CD4-positive, alpha-beta memory T cell (primary cell): ENCODE measurements at places on chromosomes 5 and 9. TPM values are rescaled to one million over a fixed set of nuclear protein-coding genes. Genes with fewer than 3 reads are reported as not detected.
A peak's percentile ranks its signal among the peaks of the same experiment; 100 is the strongest.

- no peak for DNase-seq
Measured at GRCh38 chr9:4490705-4491625, 697 bp downstream of the SLC1A1 start.

DNA sequence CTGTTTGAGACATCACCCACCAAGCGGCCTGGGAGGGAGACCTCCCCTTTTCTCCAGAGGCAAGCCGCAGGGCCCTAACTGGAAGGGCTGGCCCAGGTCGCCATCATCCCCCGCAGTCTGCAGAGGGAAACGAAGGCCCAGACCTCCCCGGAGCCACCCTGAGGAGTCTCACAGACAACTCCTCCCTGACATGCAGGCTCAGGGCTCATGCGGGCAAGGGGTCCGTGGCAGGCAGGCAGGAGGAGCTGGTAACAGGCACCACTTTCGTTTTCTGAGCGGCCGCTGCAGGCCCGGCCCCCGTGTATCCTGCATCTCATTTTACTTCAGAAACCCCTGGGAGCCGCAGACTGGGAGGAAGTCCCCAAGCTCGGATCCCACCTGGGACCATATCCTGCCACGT lies 192.0 kb upstream of the PPP1R26 start:
- DNase-seq = no peak

The MEIKIN gene
- total RNA-seq = 6.2 TPM

GRCh38 chr5:59128646-59129290 lies 545.9 kb downstream of the RAB3C start:
- no peak for DNase-seq

DNA sequence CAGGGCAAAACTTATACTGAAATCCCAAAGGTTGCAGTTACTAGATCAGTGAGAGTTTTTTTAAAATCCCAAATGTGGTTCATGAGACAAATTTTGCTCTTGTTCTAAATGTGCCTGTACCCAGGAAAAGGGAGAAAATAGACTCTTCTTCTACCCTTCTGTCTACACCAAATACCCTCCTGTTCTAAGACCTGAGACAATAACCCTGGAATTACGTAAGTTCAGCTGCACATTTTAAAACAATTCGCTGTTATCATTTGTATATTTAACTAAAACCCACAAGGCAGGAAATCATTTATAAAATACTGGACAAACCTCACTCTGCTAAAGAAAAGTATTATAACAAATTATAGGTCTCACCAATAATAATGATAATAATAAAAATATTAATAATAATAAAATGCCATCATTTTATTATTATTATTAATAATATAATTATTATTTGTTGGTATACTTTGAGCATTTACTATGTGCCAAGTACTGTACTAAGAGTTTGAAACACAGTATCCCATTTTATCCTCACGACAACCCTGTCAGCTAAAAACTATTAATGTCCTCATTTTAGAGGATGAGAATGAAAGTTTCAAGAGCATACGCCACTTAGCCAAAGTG lies 49.8 kb upstream of the AFAP1L1 start:
- DNase-seq = no peak

The CAMK2A gene
- not detected for total RNA-seq

The TIFAB gene
- total RNA-seq = not detected

DNA sequence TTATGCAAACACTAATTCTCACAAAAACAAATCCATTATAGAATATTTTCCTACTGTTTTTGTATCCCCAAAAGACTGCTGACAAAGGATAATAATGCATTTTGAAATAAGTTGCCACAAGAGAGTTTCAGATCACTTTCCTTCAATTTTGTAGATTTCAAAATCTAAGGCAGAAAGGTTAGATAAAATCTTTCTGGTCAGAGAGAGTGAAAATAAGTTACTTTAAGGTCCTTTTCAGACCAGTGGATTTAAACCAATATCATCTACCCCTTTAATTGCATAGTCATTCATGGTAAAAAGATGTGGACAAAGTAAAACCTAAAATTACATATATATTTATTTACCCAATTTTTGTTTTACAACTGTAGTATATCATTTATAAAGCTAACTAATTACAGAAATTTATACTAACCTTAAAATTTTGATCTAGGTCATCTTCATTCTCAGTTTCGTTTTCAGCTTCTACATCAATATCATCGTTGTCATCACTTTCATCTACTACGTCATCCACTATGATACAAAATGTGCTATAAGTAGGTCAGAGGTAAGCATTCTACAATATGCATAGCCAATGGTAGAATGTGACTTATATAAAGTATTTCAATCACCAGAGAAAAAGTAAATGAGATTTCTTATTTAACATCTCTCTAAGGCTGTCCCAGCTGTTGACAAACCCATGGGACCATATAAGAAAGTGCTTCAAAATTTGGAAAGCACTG lies 95.7 kb downstream of the AGTPBP1 start:
- DNase-seq = peak; percentile 45

DNA sequence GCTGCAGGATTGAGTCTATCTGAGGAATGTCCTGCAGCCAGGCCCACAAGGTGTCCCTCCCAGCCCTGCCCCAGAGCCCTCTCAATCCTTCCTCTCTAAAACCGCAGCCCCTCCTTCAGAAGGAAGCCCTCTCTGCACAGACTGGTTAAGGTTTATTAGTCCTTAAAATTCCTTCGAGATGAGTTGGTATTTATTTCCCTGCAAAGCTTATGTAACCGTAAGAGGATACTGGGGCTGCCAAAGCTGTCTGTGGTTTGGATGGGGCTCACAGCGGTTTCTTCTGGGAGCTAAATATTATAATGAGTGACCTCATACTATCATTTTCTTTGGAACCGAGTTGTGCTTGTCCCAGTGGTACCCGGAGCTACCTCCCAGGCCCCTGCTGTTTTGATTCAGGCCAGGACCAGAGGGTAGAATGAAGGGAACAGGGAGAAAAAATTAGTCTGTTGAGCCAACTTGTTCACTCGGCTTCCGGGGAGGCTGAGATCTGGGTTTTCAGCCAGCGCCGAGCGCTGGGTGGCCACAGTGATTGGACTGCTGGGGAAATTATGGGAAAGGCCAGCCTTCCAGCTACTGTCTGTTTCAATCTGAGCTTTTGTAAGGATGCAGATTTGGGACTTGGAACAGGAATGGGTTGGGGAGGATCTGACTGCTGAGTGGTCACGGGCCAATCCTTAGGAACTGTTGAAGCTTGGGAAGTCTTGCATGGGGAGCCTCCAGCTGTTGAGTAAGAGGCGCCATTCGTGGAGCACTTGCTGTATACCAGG lies 107.5 kb downstream of the NDFIP1 start:
- no peak for DNase-seq

The GRIA1 gene
- not detected for total RNA-seq

GRCh38 chr9:75754080-75754479 lies 136.4 kb upstream of the PCSK5 start:
- no peak for DNase-seq

DNA sequence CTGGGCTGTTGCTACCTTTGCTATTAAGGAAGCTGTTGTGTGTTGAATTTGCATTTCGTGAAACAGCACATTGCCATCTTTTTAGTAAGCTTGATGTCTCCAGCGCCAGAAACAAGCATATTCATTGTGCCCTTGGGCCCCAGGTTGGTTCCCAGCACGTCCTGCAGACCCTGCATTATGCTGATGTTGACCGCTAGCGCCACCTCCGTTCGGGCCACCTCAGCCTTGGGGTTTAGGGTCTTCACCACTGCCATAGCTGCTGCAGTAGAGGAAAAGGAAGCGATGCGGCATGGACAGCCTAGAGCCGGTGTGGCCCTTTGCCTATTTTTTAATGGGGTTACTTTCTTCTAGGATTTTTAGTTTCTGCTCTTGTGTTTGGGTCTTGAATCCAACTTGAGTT lies 23.8 kb upstream of the OTULIN start:
- no peak for DNase-seq

DNA sequence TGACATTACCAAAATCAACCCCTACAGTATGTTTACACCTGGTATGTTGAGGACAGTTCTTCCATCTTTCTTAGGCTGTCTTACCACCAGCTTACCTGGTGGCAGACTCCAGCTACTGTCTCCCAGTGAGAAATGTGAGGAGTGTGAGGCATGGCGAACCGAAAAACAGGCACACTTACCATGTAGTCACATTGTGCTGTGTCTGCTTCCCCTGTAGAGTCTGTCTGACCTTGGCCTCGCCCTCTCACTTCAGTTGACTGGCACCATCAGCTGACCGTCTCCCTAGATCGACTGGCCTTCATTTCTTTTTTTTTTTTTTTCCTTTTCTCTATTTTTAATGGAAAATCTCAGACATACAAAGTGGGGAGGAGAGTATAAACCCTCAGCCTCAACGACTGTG lies 4.9 kb downstream of the ACO1 start:
- no peak for DNase-seq

The PLCXD3 gene
- not detected for total RNA-seq

DNA sequence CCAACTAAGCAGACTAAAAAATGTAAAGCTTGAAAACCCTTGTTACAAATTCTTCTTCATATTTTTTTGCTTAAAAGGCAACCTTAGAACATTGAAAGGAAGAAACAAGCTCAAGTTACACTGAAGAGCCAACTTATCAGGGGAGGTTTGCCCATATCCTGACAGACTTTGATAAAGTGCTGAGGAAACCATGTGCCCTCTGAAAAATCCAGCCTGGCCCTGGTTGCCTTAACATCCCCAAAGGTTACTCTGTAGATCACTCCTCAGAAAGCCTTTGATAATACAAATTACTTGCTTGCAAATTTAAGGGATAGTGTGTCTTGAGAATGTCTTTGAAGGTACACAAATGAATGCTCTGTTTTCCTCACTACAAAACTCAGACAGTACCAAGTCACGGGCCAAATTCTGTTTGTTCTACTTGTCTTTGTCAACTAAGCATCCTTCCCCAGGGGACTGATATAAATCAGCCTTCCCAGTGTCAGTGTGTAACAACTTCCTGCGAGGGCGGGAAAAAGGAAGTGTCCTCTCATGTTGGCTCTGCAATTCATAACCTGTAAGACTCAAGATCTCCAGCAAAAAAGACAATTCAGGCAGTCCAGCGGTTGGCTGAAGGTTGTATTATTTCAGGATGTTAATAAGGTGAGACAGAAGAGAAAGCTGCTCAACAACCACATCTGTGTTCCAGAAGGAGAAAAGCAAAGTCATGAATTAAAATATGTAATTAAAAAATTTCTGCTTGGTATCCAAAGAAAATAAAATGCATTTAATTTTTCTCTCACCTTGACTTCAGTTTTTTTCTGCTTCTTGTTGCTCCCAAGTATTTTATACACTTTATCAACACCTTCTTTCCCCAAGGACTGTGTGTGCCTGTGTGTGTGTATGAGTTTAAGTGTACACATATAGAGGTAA lies 199.9 kb downstream of the PIK3R1 start:
- no peak for DNase-seq

DNA sequence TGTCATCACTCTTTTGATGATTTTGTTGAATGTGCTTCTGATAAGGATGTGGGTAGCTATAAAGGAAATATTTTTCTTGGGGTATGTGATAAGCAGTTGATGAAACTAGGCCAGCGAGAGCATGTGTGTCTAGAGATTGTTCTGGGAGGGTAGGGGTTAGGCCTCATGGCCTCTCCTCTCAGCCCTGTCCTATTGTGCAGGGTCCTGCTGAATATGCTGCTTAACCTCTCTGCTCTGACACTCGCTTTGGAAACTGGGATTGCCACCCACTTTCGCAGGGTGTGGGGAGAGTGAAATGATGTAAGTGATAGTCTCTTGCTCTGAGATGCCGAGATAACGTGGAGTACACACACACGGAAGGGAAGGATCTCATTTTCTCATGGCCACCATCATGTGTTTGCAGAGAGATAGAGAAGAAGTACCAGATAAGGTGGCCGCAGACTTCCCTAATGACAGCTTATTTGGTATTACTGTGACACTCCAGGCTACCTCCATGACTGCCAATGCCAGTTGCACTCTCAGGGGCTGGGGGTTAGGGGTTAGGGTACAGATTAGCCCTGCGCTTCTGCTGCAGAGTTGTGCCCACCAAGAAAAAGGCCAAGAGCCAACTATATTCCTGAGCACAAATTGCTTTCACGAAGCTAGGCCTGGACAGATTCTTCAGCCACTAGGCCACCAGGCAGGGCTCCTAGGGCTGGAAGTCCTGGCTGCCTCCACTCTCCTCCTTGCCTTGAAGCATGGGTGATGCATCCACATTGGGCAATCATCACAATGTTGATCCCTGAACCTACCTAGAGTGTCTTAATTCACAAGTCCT lies 25.2 kb upstream of the TNFAIP8 start:
- peak; percentile 88 for DNase-seq

DNA sequence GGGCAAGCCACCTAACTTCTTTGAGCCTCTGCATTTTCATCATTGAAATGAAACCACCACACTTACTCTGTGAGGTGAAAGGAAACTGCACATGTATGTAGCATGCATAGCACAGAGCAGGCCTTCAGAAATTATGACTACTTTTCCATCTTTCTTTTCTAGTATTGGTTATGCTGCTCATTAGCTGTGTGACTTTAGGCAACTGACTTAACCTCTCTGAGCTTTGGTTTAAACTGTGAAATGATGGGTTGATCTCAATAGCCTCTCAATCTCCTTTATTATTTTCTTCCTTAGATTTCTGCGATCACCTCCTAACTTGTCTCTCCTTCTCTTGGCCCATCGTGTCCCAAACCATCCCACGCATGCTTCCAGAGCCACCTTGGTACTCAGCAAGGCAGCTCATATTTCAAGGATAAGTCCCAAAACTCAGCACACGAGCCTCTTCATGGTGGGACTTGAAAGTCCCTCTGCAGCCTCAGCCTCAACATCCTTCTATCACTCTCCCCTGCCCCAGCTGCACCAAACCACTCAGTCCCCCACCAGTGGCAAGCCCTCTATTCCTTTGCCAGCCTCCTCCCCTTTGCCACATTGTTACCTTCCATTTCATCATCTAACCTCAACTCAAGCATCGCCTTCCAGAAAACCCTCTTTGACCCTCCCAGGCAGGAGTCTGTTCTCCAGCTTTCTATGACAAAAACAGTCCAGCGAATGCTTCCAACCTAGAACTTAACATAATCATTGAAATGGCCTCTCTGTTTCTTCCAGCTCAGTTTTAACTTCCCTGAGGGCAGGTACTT lies 60.3 kb upstream of the DNAH5 start:
- DNase-seq = no peak

DNA sequence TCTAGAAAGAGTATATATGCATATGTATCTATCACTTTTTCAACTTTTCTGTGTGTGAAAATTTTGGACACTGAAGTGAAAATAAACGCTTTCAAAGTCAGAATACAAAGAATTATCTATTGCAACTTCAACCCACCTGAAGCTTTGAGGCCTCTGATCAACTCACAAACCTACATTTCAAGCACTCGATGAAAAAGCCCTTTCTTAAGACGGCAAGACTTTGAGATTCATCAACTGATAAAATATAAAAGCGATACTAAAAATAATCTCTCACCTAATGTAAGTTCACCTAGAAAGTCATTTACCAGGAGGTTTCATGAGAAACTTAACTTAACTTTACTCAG lies 1.2 kb downstream of the GOLPH3 start:
- DNase-seq = no peak

The CCDC152 gene
- total RNA-seq = 6.9 TPM

The ADAMTS2 gene
- total RNA-seq = not detected
